Kasumi-1 (cell line): ENCODE measurements at places on chromosomes 13 and 19.

GRCh38 chr19:30783936-30784335, 411.8 kb downstream of the ZNF536 start:
- no peak for DNase-seq

DNA sequence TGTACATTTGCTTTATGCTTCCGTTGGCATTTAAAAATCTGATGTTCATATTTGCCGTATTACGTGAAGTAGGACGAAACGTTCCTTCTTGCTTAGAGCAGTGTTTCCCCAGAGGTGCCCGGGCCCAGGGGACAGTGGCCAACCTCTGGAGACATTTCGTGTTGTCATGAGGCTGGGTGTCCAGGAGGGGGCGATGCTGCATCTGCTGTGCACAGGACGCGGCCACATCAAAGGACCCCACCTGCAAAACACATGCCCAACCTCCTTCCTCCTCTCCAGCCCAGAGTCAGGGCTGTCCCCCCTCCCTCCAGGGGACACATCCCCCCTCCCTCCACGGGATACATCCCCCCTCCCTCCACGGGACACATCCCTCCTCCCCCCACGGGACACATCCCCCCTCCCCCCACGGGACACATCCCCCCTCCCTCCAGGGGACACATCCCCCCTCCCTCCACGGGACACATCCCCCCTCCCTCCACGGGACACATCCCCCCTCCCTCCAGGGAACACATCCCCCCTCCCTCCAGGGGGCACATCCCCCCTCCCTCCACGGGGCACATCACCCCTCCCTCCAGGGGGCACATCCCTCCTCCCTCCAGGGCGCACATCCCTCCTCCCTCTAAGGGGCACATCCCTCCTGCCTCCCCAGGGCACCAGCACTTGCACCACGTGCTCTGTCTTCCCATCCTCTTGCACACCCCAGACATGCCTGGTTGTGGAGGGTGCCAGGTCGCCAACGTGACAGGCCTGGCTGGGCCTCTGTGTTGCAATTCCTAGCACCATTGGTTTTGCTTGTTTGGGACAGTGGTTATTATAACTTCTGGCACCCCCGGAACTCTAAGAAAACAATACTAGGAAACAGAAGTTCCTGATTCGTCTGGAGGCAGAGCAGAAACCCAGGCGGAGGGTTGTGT, 46.7 kb downstream of the GAS6 start:
- DNase-seq, result peak; percentile 28

GRCh38 chr13:99287551-99287950, 19.6 kb downstream of the GPR183 start:
- DNase-seq, result no peak

DNA sequence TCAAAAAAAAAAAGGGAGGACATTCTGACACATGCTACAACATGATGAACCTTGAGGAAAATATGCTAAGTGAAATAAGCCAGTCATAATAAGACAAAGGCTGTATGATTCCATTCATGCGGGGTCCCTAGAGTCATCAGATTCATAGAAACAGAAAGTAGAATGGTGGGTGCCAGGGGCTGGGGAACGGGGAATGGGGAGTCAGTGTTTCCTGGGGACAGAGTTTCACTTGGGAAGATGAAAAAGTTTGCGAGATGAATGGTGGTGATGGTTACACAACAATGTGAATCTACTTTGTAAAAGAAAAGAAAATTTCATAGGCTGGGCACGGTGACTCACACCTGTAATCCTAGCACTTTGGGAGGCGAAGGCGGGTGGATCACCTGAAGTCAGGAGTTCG, 6.1 kb upstream of the CLEC4G start:
- DNase-seq, result no peak

DNA sequence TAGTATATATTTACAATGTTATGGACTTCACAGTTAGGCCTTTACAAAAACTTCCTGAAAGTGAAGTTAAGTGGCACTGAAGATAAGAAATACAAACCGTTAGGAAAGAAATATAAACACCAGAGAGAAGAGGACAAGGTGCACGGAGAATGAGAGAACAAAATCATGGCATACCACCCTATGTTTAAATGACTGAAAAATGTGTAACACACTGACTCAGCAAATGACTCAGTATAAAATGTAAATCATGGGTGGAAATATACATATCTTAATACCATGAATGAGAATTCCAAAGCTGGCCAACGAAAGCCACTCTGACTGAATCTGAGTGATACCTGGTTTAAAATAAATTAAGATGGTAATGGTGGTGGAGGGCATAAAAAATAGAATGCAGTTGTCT, 260.8 kb downstream of the DNAJC15 start:
- no peak for DNase-seq

GRCh38 chr19:1025960-1026782, at the start of gene CNN2:
Gene CNN2, plus strand, starts transcription at chr19:1026608. Its CDS starts 54 bp downstream, at chr19:1026662.
- peak; percentile 53 for DNase-seq

DNA sequence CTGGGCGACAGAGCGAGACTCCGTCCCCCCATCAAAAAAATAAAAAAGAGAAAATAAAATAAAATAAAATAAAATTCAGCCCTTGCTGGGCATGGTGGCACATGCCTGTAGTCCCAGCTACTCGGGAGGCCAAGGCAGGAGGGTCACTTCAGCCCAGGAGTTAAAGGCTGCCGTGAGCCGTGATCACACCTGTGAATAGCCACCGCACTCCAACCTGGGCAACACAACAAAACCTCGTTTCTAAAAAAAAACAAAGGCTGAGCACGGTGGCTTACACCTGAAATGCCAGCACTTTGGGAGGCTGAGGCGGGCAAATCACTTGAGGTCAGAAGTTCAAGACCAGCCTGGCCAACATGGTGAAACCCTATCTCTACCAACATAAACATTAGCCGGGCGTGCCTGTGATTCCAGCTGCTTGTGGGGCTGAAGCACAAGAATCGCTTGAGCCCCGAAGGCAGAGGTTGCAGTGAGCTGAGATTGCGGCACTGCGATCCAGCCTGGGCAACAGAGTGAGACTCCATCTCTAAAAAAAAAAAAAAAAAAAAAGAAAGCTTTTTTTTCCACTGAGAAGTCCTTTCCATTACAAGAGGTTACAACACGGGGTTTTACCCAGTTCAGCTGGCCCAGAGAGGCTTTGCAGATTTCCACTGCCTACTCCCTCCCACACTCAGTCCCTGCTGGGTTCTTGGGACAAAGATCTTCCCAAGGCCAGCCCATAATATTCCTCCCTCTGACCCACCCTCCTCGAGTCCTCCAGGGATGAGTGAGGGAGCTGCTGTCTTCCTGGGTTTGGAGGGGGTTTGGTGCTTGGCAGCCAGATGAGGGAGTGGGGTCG, 6.4 kb downstream of the ANGPTL4 start:
- no peak for DNase-seq

GRCh38 chr19:55179606-55180484, at the start of gene SYT5:
Gene SYT5, minus strand, starts transcription at chr19:55180289. Its CDS starts 1,248 bp downstream, at chr19:55179041.
- no peak for DNase-seq

DNA sequence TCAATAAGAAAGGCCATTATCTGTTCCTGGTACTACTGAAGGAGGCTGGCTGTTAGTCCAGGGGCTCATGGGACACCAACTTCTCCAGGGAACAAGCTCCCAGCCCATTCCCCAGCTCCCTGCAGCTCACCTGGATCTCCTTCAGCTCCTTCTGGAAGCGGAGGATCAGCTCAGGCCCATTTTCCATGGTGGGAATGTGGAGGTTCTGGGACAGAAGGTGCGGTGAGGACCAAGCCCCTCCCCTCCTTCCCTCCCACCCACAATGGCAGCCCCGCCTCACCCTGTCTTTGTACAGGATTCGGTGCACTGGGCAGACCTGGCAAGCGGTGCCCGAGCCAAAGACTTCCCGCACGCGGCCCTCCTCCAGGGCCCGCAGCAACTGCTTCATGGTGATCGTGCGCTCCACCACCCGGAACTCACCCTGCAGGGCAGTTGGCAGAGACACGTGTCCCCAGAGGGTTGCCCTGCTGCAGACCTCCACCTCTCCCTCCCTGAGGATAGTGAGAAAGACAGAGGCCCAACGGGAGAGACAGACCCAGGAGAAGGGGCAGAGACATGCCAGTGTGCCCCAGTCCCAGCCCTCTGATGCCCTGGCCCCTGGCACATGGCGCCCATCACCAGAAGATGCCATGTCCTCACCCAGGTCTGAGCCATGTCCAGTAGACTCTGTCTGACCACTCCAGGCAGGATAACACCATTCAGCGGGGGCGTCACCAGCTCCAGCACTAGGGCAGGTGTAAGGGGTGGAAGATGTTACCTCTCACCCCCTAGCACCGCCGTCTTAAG, 14.3 kb downstream of the BCAT2 start:
- no peak for DNase-seq

DNA sequence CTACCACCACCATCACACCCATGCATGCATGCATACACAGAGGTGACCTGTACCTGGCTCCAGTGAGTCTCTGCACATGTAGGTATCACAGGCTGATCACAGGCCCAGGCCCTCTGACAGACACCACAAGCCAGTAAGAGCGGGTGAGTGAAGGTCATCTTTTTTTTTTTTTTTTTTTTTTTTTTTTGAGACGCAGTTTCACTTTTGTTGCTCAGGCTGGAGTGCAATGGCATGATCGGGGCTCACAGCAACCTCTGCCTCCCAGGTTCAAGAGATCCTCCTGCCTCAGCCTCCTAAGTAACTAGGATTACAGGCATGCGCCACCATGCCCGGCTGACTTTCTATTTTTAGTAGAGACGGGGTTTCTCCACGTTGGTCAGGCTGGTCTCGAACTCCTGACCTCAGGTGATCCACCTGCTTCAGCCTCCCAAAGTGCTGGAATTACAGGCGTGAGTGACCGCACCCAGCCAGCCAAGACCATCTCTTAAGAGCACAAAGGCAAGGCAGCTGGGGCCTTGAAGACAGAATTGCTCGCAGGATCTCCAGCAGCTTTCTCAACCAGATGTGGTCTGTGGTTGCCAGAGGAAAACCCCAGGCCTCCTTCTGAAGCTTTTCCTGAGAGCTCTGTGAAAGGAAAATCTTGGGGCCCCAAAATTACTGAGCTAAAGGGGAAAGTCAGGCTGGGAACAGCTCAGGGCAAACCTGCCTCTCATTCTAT, 3.2 kb upstream of the NKG7 start:
- DNase-seq, result peak; percentile 44

DNA sequence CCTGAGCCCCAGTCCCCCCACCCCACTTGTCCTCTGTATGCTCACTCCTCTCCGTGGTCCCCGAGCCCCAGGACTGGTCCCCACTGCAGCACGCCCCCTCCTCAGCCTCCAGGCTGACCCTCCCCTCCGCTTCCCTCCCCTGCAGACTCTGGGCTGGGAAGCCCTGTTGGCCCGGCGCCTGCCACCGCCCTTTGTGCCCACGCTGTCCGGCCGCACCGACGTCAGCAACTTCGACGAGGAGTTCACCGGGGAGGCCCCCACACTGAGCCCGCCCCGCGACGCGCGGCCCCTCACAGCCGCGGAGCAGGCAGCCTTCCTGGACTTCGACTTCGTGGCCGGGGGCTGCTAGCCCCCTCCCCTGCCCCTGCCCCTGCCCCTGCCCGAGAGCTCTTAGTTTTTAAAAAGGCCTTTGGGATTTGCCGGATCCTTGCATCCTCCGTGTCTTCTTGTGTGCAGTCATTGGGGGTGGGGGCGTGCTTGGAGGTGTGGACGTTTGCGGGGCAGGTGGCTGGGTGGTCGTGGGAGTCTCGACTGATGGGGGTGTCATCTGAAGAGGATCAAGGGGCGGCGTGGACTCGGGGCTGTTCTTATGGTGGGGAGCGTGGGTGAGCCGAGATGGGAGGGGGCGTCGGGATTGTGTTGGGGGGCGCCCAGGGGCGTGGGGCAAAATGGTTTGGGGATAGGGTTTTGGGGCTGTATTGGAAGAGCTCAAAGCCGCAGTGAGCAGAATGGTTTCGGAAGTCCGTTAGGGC, 3.5 kb downstream of the PTGER1 start:
- DNase-seq, result no peak

DNA sequence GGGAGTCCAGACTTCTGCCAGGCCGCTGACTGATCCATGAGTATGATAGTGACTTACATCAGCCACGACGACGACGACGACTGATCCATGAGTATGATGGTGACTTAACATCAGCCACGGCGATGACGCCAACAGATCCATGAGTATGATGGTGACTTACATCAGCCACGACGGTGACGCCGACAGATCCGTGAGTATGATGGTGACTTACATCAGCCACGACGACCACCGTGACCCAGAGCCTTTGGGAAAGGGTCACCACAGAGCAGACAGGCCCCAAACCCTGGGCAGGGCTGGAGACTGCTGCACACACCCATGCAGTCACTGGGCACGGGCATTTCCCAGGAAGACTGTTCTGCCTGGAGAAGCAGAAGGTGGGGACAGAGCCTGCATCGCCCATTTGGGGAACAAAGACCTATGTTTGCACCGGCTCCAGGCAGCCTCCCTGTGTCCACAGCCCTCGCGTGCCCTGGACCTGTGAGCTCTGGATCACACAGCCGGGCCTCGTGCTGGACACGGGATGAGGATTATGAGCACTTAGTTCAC, 130.9 kb upstream of the SPACA7 start:
- DNase-seq, result no peak

- DNase-seq, result no peak
Observed at GRCh38 chr13:48526286-48526685, 6.6 kb downstream of the RCBTB2 start.

- no peak for DNase-seq
Observed at GRCh38 chr13:33934951-33935371, 117.0 kb downstream of the RFC3 start.

- no peak for DNase-seq
Observed at GRCh38 chr19:33755099-33756035, 41.3 kb upstream of the KCTD15 start.

- no peak for DNase-seq
Observed at GRCh38 chr13:77456271-77456670, 79.2 kb upstream of the SCEL start.

GRCh38 chr13:40259899-40260298, 406.5 kb downstream of the FOXO1 start:
- DNase-seq, result no peak

GRCh38 chr13:37640499-37640898, 41.9 kb upstream of the POSTN start:
- peak; percentile 35 for DNase-seq

- no peak for DNase-seq
Observed at GRCh38 chr13:101230271-101230890, 185.9 kb downstream of the NALCN start.

DNA sequence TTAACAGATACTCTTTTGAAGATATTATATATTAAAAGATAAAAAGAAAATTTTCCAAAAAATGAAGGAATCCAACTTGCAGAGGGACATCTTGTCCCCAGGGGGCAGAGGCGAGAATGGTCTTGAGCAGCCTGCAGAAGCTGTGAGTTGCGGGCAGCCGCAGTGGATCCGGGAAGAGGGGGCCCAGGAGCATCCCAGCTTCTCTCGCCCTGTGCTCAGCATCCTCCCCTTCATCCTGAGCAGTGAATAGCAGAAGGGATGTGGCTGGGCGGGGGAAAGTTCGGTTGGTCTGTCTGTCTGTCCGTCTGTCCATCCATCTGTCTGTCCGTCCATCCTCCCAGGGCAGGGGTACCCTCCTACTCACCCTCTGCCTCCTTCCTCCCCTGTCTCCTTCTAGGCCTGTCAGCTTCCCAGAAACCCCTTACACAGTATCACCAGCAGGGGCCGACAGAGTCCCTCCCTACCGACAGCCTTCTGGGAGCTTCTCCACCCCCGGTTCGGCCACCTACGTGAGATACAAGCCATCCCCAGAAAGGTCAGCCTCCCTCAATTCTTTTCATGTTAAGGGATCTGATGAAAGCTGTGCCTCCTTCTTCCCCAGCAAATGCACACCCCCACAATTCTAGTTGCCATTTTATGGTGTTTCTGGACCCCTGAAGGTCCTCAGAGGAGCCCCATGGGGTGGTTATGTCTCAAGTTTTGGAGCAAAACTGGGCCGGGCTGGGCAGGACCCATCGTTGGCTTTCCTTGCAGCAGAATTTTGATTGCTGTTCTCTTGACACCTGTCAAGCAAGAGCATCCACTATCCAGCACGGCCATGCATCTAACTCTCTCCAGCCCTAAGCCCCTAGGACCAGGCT, 81.6 kb downstream of the DPF1 start:
- peak; percentile 53 for DNase-seq
